ENCODE measurements at places on chromosomes 2 and 18.

GRCh38 chr2:113910967-113911678 lies 21.2 kb downstream of the ACTR3 start:
- no peak for DNase-seq

DNA sequence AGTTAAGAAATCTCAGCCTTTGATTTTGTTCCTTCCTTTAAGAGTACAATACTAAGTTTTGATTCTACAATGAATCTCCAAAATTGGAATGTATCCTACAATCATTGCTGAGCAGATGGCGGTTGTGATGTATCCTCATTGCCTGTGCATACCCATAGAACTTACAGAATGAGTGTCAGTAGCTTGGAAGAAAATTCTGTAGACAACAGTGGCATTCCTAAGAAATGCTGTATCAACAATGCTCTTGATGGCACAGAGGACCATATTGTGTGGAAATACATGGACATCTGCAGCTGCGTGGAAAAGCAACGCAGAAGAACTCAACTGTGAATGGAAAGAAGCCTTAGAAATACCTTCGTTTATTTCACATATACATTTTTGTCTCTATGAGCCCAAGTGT lies 30.2 kb downstream of the GAREM1 start:
- no peak for DNase-seq

GRCh38 chr2:172735582-172736423 lies at the start of gene RAPGEF4:
RAPGEF4 (plus strand) TSS chr2:172735845; CDS start chr2:172735984, 139 bp downstream.
- DNase-seq, result no peak

DNA sequence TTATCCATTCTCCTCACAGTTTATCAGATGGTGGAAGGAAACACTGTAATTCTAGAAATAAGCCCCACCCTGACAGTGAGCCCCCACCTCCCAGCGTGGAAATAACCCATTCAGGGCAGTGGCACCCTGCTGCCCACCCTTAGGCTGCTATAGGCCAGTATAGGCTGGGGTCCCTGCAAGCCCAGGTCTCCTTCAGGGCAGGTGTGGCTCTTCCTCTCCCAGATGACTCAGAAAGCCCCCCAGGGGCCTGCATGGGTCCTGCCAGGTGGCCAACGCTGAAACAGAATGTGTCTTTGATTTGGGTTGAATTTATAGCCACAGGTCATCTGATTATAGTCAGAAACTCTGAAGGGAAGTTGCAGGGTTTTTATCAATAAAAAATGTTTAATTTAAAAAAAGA lies 136.4 kb downstream of the SH3RF3 start:
- no peak for DNase-seq

DNA sequence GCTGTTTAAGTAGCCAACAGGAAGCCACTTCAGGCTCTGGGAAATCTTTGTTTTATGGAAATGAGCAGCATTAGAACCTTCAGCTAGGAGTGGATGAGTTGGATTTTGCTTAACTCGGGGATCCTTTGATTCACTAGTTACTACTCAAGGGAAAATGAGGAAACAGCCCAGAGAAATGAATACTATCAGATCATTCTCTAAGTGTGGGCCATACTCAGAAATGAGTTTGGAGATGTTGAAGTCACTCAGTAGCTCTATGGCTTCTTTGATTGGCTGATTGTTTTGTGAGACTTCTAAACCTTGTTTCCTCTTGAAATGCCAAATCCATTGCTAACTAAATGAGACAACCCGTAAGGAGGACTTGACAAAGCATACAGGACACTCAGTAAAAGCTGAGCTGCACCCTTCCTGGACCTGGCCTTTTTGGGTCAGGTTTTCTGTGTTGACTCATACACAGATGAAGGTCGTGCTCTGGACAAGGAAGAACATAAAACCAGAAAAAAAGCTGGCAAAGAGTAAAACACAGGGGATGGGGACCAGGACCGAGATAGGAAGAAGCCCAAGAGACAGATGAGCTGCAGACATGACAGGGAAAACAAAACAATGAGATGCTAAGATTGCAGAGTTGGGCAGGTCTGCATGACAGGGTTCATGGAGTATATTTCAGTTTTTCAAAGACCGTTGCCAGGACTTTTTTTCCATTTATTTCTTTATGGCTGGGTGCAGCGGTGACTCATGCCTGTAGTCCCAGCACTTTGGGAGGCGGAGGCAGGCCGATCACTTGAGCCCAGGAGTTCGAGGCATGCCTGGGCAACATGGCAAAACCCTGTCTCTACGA lies 41.6 kb downstream of the INO80C start:
- DNase-seq, result no peak

DNA sequence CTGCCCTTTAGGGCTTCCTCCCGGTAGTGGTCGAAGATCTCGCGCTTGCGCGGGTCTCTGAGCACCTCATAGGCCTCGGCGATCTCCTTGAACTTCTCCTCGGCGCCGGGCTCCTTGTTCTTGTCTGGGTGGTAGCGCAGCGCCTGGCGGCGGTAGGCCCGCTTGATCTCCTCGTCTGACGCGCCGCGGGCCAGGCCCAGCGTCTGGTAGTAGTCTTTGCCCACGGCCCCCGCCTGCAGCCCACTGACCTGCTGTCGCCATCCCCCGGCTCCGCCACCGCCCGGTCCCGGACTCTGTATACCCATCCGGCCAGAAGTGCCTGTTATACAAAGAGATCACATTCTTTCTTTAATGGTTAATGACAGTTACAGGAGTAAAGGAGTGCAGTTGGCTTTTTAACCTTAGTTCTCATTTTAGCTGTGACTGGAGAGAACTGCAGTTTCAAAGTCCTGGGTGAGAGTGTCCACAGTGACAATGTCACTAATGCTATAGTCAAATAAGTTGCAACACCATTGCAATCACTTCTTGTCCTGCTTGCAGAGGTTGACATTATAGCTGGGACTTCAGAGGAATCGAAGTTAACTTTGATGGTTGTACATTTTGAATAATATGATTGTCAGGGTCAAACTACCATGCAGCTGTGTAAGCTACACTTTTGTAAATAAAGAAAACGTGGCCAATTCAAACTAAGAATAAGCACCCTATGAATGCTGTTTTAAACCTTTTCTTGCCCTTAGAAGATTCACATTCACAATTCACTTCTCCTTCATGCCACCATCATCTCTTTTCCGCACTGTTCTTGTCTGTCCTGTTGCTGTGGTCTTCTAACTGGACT lies 35.3 kb upstream of the CAVIN2 start:
- DNase-seq, result no peak

DNA sequence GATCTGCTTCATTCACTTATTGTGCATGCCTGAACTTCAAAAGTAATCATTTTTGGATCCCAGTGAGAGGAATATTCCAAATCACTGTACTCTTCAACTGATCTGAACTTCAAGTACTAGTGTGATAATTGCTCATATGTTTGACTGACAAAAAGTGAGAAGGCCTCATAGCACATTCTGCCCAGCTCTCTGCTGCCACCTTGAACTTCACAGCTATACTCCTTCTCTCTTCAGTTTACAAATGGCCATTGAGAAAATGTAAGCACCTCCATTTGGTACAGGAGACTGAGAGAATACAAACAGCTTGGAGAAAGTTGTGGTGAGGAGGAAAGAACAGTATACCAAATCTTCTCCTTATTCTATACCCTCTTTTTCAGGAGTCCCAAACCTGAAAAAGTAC lies 946.0 kb upstream of the CHAC2 start:
- no peak for DNase-seq

DNA sequence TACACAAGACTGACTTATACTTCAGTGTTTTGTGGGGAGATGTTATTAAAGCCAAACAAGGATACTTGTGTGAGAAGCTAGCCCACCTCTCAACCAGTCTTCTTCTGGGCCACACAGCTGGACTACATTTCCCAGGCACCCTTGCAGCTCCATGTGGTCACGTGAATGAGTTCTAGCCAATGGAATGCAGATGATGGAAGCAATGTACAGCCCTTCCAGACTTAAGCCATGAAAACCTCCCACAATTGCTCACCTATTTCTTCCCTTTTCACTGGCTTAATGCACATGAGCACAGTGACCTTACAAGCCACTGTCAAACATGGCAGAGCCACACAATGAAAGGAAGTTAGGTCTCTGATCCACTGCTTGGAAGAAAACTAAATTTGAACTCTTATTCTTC lies 20.4 kb upstream of the FEZ2 start:
- no peak for DNase-seq

- DNase-seq, result no peak
Observed at GRCh38 chr2:144712550-144712940, 192.6 kb upstream of the ZEB2 start.

DNA sequence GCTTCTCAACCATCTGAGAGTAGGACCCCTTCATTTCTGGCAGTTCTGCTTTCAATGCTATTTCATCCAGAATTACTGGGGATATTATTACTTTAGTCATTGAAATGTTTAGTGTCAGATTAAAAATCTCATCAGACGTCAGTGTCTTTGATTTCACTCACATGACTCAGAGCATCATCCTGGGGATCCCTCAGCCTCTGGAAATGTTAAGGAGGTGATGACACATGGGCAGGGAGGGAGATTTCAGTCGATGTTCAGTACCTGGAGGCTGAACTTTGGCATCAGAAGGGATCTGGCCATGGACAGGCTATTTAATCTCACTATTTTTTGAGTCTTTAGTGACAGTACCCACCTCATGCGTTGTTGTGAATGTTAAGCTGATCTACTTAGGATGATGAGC lies 39.1 kb downstream of the OSBPL6 start:
- no peak for DNase-seq

DNA sequence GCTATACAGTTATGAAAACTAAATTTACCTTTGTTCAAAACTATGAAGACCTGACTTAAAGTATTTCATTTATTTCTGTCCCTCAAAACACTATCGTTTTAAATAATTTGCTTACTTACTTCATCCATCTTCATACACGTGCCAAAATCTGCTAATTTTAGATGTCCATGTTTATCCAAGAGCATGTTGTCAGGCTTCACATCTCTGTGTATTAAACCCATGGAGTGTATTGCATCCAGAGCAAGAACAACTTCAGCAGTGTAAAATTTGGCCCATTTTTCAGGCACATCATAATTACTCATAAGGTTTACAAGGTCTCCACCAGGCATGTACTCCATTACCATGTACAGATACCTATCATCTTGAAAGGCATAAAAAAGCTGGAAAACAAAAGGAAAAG lies 80.3 kb downstream of the SLC66A3 start:
- DNase-seq, result no peak

GRCh38 chr2:183079139-183079775 lies 710 bp downstream of the DUSP19 start:
- no peak for DNase-seq

DNA sequence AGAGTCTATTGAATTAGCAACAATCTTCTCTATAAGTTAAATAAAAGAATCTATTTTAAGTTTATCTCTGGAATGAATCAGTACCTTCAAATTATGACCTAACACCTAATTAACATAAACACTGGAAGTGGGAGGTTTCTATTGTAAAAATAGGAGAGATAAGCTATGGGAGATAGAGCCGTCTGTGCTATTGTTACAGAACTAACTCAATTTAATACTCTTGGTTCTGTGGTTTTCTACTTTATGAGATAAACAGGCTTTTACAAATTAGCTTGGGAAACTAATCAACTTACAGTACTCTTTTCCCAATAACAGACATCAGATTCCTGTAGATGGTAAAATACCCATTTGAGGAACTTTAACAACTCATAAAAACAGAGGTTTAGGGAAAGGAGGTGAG lies 25.6 kb upstream of the STAT1 start:
- no peak for DNase-seq

DNA sequence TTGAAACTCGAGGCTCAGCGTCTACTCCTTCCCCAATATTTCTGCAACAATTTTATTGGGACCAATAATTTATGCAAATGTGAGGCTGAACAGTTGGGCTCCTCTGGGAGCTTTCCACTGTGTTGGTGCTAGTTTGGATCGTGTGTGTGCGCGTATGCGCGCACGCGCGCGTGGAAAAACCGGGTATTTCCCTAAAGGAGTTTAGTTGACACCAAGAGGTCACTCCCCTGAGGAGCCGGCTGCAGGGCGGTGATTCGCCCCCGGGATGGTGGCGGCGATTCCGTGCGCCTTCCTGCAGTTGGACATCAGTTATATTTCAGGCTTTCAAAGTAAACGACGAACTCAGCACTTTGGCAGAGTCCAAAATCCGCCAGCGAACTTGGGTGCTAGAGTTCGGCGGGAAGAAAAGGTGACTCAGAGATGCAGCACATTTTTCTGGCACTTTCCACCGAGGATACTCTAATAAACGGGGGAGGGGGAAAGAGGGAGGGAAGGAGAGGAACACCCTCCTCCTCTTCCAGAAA lies 186.5 kb upstream of the FANCL start:
- DNase-seq, result no peak

GRCh38 chr2:199462956-199463692 lies 5.4 kb upstream of the SATB2 start:
- DNase-seq, result no peak

GRCh38 chr2:71451705-71452104 lies 1.7 kb upstream of the DYSF start:
- no peak for DNase-seq

DNA sequence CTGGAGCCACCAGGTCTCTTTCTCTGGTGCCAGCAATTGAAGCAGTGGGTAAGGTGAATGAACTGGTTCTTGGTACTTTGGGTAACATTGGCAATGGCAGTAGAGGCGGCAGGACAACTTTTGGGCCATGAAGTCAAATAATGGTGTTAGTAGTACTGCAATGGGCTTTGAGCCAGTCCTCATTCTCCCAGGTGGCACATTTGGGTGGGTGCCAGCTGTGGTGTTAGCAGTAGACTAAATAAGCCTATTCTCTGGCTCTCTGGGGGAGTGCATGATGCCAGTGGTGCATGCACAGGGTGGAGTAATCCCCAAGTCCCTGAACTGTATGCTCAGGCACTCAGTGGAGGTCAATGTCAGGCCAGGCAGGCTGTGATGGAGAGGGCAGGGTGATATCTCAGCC lies 120.2 kb upstream of the LRRTM4 start:
- DNase-seq, result no peak

DNA sequence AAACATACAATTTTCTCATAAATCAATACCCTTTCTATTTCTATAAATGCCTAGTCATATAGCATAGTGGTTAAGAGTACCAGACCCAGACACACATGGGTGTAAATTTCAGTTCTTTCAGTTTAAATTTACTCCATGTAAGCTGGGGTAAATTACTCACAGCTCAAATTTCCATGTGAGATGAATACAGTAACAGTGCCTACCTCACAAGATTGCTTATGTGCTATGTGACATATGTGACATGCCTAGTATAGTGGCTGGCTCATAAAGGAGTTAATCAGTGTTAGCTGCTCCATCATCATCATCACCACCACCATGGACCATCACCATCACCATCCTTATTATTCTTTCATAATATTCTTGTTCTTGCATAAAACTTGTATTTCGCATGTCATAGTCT lies 61.6 kb upstream of the CD302 start:
- no peak for DNase-seq
